Stimulated activated CD4-positive, alpha-beta T cell treated with anti-CD3 and anti-CD28 coated beads, Interleukin-1b, Interleukin-23, amount 100 ng/mL, for 4 hours (primary cell): ENCODE measurements at places on chromosomes 4 and X.

DNA sequence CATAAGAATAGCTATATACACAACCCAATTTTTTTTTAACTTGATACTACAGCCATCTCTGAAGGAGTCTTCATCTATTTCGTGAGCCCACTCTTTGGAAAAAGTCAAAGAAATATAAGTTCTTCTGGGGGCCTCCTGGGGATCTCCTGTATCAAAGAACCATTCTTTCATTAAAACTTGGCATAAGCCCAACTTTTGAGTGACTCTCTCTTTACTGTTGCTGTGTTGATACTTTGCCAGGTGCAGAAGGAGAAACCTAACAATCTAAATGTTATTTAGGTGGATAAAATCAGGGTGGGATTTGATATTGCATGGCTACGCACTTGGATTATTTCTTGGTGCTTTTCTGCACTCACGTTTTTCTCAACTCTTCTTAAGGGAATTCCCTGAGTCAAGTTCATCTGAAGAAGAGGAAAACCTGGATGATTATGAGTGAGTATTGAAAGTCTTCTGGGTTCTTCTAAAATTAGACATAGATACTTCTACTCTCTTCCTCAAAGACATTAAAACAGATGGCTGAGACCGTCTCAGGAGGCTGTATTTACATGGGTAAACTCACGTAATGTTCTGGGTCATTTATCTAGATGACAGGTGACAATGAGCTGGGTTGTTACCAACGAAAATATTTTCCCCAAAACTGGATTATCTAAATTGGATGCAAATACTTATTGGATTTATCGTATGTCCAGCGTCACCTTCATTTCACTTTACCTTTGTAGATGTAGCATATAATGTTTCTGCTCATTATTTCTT lies 25.2 kb downstream of the BMX start:
- no peak for DNase-seq

GRCh38 chrX:133373386-133374079 lies 41.8 kb downstream of the GPC4 start:
- DNase-seq = no peak

DNA sequence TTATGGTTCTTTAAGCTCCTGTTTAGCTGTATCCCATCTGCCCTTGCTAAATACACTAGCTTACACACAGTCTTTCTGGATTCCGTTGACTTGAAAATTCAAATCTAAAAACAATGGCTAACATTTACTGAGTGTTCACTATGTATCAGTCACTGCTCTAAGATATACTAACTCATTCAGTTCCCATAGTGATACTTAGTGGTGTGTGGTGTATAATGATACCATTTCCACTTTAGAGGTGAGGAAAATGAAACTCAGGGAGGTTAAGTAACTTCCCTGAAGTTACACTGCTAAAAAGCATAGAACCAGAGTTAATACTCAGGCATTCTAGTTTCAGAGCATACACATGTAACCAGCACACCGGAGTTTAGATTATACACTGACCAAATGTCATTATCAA lies 762.0 kb downstream of the GRID2 start:
- no peak for DNase-seq

GRCh38 chr4:106409901-106410889 lies 41.6 kb upstream of the GIMD1 start:
- no peak for DNase-seq

- no peak for DNase-seq
These were observed 162.7 kb upstream of the MBNL3 start for GRCh38 chrX:132651421-132652086.

DNA sequence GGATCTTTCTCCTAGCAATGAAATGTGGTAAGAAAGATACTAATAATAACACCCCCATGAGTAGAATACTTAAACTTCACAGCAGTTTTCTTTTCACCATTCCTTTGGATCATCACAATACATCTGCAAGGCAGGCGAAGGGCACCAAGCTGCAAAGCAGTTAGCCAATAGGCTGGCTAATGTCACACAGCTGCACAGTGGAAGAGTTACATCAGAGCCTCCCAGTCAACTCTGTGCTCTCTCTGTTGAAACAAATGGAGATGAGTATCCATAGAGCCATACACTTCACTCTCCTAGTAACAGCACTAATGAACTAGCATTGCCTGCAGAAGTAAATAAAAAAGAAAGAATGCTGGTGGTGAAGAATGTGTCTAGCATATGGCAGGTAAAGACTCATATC lies 139.0 kb downstream of the ATG4A start:
- DNase-seq = no peak

GRCh38 chrX:97367125-97367524 lies 483.4 kb downstream of the RPA4 start:
- no peak for DNase-seq

GRCh38 chr4:173494013-173494970 lies 35.7 kb downstream of the HAND2 start:
- DNase-seq = no peak

- DNase-seq = no peak
These were observed 21.9 kb downstream of the FHIP1A start for GRCh38 chr4:151430740-151431457.

DNA sequence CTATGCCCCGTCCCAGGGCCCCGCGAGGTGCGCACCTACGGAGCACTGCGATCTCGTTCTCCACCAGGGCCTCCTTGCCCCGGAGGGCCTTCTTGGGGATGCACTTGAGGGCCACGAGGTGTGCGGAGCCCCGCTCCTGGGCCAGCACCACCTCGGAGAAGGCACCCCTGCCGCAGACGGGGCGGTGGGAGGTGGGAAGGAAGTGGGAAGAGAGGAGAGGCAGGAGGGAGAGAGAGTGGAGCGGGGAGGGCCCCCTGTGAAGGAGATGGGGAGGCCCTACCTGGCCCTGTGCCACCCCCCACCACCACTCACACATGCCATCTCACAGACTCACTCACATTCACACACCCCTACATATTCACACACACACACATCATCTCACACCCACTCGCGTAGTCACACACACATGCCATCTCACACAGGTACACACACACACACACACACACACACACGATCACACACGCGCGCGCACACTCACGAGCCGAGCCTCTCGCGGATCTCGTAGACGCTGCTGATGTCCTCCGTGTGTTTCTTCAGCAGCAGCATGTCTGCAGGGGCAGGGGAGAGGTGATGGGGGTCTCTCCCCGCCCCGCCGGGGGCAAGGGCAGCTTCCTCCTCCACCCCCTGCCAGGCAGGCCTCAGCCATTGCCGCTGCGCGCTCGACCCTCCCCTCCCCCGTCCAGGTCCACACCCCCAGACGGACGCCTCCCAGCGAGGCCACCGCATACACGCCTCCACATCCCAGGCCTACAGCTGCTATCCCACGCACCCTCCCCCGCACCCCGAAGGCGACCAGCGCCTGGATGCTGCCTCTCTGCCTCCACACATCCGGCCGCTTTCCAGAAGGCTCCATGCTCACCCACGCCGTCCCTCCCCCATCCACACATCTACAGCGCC lies 834 bp downstream of the PNCK start:
- DNase-seq = no peak

DNA sequence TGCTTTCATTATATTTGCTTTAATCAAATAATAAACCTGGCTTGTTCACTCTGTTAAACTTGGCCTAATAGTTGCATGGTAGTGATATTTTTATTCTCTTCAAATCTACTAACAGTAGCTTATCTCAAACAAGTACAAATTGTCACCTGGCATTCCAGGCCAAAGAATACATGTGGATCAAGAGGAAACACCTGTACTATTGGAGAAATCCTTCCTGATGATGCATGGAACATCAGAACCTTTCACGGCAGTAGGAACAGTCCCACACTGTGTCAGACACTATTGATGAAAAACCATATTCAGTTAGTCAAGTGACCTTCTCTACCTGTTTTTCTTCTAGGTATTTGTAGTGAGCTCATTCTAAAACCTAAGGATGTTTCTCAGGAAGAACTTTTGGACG lies 17.0 kb downstream of the MTHFD2L start:
- no peak for DNase-seq

GRCh38 chrX:666762-667720 lies 36.5 kb downstream of the SHOX start:
- DNase-seq = no peak

DNA sequence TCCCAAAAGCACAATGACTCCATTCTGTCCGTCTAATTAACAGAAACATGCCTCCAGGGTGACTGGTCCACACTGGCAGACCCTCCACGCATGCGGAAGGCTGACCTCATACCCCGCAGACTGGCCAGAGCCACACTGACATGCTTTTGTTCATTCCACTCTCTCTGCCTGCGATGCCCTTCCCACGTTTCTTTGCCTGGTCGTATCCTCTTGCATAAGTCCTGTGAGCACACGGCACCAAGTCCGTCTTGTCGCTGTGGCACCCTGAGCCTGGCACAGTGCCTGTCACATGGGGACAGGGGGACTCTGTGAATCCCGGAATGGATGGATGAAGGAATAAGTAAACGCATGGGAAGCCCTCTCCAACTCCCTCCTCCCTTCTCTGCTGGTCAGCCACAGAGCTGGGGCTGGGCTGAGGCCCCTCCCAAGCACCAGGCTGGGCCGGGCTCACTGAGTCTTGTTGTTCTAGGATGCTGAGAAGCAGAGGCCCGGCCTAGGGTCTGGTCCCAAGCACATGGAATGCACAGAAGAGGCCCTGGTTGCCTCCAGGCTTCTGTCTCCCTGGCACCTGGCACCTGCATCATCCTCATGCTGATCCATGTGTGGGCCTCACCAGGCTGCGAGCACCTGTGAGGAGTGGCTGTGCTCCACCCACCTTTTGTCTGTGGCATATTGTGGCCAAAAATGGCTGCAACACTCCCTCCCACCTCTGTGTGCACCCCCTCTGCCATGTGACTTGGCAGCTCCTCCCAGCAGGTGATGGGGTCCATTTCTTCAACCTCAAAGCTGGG lies 38.9 kb upstream of the C4orf50 start:
- DNase-seq = no peak

DNA sequence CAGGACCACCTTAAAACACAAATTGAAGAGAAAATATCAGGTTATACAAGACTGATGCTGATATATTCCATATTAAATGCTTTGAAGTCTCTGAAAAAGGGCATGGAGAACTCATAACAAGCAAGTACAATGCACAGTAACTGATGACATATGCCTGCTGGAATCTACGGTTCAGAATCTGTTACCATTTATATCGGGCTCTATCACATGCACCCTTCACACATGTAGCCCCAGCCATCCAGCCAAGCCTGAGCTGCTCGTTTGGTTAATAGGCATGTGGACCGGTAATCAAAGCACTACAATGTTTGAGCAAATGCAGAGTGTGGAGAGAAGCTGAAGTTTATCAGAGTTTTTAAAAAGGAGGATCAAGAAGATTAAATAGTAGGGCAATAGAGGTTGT lies 11.8 kb downstream of the COMMD8 start:
- no peak for DNase-seq

DNA sequence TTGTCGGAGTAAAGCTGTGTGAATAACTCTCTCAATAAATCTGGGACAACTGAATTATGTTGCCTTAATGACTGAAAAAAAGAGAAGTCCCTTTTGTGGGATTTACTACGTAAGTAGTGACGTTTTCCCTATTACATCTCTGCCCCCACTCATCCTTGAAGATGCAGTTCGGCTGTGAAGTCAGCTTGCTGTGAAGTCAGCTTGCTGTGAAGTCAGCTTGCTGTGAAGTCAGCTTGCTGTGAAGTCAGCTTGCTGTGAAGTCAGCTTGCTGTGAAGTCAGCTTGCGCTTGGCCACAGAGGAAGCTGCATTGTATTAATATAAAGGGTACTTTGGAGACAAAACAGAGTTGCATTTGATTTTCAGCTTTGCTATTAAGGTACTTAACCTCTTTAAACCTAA lies 8.0 kb upstream of the VAMP7 start:
- DNase-seq = no peak

DNA sequence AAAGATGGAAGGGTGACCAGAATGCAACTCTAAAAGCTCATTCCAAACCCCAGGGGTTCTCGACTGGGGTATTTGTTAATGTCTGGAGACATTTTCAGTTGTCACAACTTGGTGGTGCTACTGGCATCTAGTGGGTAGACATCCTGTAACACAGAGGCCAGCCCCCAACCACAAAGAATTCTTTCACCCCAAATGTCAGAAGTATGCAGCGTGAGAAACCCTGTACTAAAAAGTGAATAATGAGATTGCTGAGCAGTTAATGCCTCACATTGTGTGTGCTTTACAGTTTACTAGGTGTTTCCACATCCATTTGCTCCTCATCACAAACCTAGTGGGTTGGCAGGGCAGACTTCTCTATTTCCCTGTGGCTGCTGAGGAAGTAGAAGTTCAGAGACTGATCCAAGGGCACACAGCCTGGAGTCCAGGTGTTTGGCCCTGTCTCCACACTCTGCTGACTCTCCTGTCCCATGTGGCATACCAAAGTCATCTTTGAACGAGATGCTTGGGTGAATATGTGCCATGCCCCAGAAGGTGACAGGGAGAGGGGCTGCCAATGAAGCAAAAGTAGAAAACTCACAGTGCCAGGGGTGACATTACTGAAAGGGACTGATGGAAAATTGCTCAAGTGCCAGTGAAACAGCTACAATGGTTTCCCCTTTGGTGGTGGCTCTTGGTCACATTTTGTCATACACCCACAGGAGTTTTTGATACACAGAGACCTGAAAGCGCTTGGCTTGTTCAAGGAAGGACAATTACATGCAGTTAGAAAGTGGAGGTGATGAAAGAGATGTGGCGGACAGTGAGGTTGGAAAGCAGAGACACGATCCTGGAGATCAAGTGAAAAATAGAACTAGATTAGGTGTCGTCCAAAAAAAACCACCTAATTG lies 10.1 kb upstream of the TMEM154 start:
- DNase-seq = no peak

DNA sequence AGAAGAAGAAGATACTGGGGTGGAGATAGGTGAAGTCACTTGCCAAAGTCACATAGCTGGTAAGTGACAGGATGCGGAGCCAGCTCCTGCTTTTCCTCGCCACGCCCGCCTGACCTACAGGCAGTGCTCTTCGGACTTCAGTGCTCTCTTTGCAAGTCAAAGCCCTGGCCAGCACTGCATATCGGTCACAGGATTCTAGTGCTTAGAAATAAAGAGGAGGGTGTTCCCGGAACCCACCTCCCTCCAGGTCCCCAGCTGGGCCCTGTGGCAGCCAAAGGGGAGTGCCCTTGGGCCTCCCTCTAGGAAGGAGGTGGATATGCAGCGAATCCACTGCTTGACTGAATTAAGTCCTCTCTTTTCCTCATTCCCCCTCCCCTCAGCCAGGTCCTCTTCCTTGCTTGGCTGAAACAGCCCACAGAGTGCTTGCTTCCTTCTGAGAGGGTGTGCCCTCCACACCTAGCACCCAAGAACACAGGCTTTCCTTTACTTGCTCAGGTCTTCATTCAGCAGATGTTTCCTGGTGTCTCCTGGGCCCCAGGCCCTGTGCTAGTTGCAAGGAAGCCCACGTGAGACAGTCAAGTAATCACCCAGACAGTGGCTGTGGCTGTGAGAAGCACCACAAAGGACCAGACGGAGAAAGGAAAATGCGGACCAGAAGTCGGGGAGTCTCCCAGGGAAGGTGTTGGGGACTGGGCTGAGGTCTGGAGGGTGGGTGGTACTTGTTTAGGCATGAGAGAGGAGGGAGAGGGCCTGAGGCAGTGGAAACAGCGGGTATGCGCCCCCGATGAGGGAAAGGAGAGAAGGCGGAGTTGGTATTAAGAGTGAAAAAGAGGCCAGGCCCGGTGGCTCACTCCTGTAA lies 14.0 kb upstream of the HMGB3 start:
- DNase-seq = no peak

- no peak for DNase-seq
These were observed 231.2 kb upstream of the VEGFC start for GRCh38 chr4:177023951-177024350.

GRCh38 chr4:180950377-180950776 lies 1292.8 kb upstream of the TENM3 start:
- DNase-seq = no peak
